ENCODE measurements at places on chromosomes 1 and 21. TPM values are rescaled to one million over a fixed set of nuclear protein-coding genes. Genes with fewer than 3 reads are reported as not detected.

DNA sequence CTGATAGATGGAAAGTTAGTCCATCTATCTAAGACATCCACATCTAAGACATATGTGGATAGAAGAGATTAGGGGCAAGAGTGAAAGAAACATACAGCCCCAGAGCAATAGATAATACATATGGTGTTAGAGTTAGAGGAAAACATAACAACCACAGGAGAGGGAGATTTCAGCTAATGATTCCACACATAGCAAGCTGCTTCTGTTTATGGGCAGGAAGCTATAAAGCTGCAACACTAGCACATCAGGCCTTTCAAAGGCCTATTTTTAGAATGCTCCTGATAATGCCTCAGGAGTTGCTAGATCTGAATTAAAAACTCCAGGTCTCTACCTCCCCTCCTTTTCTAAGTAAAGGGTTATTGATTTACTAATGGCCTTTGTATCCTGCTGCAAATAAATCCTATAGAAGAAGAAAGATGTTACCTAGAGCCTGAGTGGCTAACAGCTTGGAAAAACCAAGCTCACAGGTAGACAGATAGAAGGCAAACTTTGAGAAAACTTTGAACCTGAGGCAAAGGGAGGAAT, 36.1 kb downstream of the BRINP2 start:
- no peaks in the 10 kb centered on the region for H3K27me3 ChIP-seq
- peaks cover 20% of the 10 kb centered on the region for H3K4me1 ChIP-seq
- DNase-seq: no peak

DNA sequence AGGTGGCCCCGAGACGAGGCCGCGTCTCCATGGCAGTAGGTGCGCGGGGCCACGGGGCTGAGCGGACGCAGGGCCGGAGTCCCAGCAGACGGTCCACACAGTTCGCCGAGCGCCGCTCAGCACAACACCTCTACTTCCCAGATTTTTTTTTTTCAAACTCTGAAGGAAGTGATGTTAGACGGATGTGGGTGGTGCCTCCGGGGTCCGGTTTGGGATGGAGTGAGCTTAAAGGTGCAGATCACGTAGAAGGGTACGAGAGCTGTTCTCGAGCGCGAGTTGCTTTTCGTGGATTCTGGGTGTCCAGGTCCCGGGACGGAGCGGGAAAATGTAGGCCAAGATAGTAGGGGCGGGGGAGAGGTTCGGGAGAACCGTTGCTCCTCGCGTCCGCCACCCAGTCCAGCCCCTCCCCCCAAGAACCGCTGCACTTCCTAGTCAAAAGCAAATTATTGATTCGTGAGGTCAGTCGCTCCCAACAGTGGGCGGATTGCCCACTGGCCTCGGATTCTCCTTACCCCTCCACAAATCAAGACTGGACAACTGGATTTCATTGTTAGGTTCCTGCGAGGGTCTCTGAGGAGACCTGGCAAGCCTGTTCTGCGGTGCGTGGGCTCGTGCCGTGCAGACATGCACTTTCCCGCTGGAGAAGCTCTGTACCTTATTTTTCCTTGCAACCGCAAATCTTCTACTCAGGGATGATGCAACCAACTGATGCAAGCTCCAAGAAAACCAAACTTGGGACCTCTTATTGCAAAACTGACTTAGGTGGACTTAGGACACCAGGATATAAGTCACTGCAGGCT, at the start of gene TXNDC12:
TSS of gene TXNDC12 (minus strand) at position 126 of the 800 bp plus-strand sequence. CDS start at position 31, 95 bp downstream.
- peak within 1 kb of the TSS; percentile 99 for H3K27ac ChIP-seq
- peak; percentile 95 for DNase-seq
- H3K36me3 ChIP-seq: peaks cover 16% of the 10 kb centered on the region
- H3K4me3 ChIP-seq: peak within 1 kb of the TSS; percentile 97

DNA sequence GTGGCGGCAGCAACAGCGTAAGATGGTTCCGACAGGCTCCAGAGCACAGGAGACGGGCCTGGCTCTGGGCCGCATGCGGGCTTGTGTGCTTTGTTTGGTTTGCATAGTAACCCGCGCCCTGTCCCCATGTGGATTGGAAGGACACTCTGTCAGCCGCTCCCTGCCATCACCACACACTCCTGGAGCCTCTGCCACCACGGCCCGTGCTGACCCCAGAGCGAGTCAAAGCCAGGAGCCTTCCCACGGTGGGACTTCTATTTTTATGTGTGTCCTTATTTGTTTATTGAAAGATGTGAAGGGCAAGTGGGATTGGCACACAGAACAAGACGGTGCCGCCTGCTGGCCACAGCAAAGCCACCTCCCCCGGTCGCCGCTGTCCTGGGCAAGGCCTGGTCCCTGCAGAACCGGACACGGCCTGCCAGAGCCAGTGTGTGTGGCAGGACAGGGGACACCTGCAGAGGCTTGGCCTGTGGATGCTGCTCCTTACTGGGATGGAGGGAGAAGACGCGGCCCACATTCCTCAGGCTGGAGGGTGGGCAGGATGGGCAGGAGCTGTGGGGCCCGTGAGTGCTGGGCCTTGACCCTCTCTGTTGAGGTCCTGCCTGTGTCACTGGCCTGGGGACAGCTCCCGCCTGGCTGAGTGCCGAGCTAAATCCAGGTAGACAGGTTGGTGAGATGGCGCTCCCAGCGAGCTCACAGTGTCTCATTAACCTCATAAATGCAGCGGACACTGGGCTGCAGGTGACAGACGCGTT, 64.4 kb downstream of the AGPAT3 start:
- DNase-seq: no peak
- H3K36me3 ChIP-seq: peaks cover 64% of the 10 kb centered on the region
- no peaks in the 10 kb centered on the region for H3K27me3 ChIP-seq
- no peaks in the 10 kb centered on the region for H3K4me1 ChIP-seq

DNA sequence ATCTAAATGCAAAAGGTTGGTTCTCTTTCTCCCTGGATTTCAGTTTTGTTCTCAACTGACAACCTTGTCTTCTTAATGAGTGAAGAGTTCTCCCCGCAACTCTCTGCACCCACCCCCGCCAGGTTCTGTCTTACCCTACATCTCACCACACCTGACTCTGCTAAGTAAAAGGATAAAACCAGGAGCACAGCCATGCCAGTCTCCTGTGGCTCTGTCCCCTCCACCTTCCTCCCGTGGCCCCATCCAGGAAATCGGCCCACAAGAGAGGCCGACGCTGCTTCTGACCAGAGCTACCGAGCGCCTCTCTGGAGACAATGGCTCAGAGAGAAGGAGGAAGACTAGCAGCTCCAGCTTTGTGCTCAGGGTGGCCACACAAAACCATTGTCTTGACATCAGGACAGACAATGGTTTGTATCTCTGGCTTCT, 72.2 kb downstream of the PLEKHA6 start:
- peak overlapping the region; percentile 88 for H3K27ac ChIP-seq
- H3K4me1 ChIP-seq: peaks cover 74% of the 10 kb centered on the region
- DNase-seq: peak; percentile 61
- peak overlapping the region; percentile 89 for H3K4me3 ChIP-seq
- peaks cover 9% of the 10 kb centered on the region for H3K36me3 ChIP-seq

Gene EPHX1
- 35.8 TPM for total RNA-seq

Gene PTPRC
- not detected for total RNA-seq

Gene FAM3B
- not detected for total RNA-seq
